Pancreas (tissue), 10 donors: ENCODE measurements at places on chromosomes 3 and 15. TPM values are rescaled to one million over a fixed set of nuclear protein-coding genes. Genes with fewer than 3 reads are reported as not detected.
A peak's percentile ranks its signal among the peaks of the same experiment; 100 is the strongest.

DNA sequence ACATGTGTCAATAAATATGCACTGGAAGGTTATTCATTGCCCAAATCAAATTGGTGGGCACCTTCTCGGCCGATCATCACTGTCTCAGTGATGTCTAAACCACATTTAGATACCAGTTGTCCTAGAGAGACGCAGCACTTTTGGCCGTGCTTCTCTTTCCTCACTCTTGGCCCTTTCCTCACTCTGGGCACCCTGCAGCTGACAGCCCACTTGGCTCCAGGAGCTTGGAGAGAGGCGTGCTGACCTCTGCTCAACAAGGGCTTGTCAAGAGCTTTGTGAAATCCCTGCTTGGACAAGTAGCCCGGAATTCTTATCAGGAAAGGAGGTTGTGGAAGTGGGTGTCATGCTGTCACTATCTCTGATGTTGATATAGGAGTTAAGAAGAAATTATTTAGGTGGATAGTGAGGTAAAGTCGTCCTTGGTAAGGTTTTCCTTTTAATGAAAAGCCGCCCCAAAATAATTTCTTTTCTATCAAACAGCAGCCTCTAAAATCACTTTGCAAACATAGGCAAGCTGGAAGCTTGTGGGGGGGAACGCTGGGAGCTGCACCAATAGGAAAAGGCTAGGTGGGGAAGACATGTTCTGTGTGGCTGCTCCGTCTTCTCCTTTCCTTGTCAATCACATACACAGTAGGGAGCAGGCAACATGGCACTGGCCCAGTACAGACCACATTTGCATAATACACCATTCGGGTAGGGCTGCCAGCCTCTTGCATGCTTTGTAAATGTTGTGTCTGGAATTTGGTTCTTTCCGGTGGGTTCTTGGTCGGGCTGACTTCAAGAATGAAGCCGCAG, 126.8 kb upstream of the UBE3A start:
- no peak overlapping the region for H3K4me3 ChIP-seq
- H3K4me1 ChIP-seq: no peaks in the 10 kb centered on the region
- no peak for DNase-seq

- H3K27ac ChIP-seq: no peak overlapping the region
- no peak overlapping the region for H3K4me3 ChIP-seq
- H3K27me3 ChIP-seq: no peaks in the 10 kb centered on the region
- no peaks in the 10 kb centered on the region for H3K4me1 ChIP-seq
- H3K36me3 ChIP-seq: no peaks in the 10 kb centered on the region
Measured at GRCh38 chr3:23767546-23767945, 38.2 kb upstream of the UBE2E1 start.

DNA sequence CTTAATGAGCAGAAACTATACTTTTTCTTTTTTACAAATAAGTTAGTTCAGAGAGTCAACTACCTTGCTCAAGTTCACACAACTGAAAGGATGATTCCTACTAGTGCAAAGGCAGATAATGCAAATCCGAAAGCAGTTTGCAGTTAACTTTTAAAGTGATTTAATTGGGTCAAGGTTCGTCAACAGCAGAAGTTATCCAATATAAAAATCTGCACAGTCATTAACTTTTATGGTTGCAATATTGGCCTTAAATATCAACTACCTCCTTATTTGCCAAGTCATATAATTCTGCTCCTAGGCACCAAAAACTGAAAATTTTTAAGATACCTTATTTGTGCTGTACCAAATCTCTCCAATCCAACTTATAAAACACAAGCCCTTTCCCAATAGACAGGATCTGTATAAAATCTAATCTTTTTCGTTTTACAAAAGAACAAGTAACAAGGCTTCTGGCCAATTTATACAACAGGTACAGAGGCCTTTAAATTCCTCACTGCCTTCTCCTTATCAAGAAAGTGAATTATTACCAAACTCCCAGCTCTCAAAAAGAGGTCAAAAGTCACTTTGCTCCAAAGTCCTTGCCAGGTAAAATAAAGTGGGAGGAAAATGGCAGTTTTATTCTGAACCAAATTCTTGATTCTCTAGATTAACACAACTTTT, 416.6 kb upstream of the NECTIN3 start:
- DNase-seq: no peak
- H3K27ac ChIP-seq: peak overlapping the region; percentile 14
- H3K27me3 ChIP-seq: no peaks in the 10 kb centered on the region
- H3K4me1 ChIP-seq: peaks cover 22% of the 10 kb centered on the region

DNA sequence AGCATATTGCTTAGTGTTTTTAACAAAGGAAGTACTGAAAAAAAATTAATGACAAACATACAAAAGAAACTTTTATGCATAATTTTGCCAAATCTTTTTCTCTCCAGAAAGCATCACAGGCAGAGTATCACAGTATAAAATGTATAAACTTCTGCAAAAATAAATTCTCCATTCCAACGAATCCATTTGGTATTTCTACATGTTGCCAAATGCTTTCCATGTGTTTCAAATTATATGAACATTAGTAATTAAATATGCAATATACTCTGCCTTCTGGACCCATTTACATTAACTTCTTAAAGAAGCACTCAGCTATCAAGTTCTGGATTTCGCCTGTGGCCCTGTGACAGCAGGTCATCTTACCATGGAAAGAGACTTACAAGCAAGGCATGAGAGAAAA, 189.1 kb upstream of the ALCAM start:
- H3K4me3 ChIP-seq: no peak overlapping the region
- no peak for DNase-seq
- no peak overlapping the region for H3K27ac ChIP-seq
- no peaks in the 10 kb centered on the region for H3K36me3 ChIP-seq

DNA sequence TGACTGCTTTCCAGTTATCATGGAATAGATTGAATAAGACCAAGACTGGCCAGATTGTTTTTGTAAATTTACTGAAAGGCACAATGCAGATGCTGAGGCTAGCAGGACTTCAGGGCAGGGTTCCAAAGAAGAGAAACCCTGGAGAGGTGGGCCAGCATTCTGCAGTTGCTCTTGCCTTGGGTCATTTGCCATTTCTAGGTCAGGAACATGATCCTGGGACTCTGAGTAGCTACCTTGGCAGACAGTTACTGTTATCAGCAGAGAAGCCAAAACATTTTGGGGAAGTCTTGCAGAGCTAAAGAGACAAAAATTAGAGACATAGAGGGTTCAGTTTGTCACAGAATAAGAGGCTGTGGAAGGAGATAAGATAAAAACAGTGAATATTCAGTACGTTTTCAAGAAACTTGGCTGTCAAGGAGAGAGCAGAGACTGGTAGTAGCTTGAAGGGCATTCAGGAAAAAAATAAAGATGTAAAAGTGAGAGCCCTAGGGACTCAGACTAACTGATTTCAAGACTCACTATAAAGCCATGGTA, 46.8 kb upstream of the MYRIP start:
- no peak for DNase-seq
- H3K4me3 ChIP-seq: no peak overlapping the region
- H3K36me3 ChIP-seq: no peaks in the 10 kb centered on the region
- H3K4me1 ChIP-seq: no peaks in the 10 kb centered on the region

DNA sequence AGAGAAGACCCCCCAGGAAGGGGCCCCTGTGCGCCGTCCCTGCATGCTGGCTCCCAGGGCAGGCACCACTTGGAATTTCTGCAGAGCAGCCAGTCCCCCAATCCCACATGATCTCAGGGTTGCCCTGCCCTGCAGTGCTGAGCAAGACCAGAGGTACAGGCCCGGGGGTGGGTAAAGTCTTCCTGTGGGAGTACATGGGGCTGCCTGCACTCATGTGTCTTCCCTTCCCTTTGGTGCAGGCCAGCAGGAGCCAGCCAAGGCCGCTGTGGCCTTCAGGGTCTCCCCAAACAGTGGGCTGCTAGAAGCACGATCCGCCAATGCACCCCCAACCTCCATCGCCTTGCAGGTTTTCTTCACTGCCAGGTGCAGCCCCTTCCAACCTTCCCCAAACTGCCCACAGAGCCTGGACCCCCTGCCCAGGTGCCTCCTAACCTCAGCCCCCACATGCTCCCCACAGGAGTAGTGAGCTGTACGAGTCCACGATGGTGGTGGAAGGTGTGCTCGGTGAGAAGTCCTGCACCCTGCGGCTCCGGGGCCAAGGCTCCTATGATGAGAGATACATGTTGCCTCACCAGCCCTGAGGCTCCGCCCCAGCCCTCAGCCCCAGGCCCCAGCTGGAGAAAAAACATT, 15.0 kb downstream of the ACAA1 start:
- H3K4me3 ChIP-seq: no peak overlapping the region
- no peaks in the 10 kb centered on the region for H3K27me3 ChIP-seq
- DNase-seq: peak; percentile 39
- no peaks in the 10 kb centered on the region for H3K4me1 ChIP-seq

The XYLB gene
- total RNA-seq: 5.1 TPM

DNA sequence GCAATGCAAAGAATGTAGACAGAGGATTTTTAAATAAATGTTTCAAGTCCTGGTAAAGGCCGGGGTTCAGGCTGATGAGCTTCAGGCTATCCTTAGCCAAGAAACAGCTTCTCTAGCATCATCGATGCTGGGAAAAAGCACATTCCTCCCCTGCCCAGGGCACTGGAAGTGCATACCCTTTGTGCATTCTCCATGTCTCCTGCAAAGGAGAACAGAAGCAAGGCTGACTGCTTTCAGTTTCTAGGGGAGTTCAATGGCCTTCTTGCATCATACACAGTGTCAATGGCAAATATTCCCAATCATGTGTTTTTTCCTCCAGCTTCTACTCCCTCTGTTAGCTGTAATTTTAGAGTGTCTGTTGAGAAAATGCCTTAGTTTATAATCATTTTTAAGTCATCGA, 59.9 kb downstream of the GPR176 start:
- H3K4me3 ChIP-seq: no peak overlapping the region
- H3K36me3 ChIP-seq: no peaks in the 10 kb centered on the region
- no peaks in the 10 kb centered on the region for H3K27me3 ChIP-seq
- H3K27ac ChIP-seq: no peak overlapping the region
- DNase-seq: no peak
- H3K4me1 ChIP-seq: no peaks in the 10 kb centered on the region

- H3K36me3 ChIP-seq: no peaks in the 10 kb centered on the region
- H3K27me3 ChIP-seq: no peaks in the 10 kb centered on the region
- H3K27ac ChIP-seq: no peak overlapping the region
- H3K4me1 ChIP-seq: no peaks in the 10 kb centered on the region
Measured at GRCh38 chr3:122451371-122451770, 35.5 kb upstream of the WDR5B start.
